ENCODE measurements at places on chromosomes 2 and 18. TPM values are rescaled to one million over a fixed set of nuclear protein-coding genes. Genes with fewer than 3 reads are reported as not detected.

DNA sequence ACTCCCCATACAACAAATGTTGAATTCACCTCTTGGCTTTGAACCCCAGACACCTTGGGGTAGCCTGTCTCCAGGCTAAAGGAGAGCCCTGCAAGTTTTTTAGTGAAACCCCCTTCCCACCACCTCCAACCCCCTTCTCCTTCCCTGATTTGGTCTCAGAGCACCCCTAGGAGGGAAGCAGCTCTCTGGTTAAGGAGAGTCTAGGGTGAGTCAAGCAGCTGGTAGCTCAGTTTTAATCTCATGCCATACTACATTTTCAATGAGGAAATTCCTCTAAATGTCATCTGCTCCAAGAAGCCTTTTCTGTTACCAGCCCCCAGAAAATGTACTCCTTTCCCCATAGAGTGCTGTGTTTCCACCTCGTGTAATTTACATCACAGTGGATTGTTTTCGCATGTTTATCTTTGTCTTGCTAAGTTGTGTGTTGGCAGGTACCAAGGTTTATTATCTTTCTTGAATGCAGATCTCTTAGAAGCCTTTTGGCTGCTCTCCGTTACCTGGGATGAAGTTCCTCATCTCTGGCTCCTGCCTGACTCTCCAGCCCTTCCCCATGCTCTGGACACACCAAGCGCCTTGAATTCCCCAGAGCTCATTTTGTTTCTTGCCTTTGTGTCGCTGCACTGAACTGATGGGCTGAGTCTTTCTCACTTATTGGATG is 82.2 kb downstream of the ASAP2 start:
- no peak for DNase-seq

UCN gene
- 7.2 TPM for total RNA-seq

RGPD4 gene
- not detected for total RNA-seq

FAP gene
- not detected for total RNA-seq

Data from OCI-LY7 (cell line).